ENCODE measurements at places on chromosomes 12 and 14. TPM values are rescaled to one million over a fixed set of nuclear protein-coding genes. Genes with fewer than 3 reads are reported as not detected.
A peak's percentile ranks its signal among the peaks of the same experiment; 100 is the strongest.

- no peak for DNase-seq
Measured at GRCh38 chr14:59591641-59592370, 15.2 kb upstream of the CCDC175 start.

DNA sequence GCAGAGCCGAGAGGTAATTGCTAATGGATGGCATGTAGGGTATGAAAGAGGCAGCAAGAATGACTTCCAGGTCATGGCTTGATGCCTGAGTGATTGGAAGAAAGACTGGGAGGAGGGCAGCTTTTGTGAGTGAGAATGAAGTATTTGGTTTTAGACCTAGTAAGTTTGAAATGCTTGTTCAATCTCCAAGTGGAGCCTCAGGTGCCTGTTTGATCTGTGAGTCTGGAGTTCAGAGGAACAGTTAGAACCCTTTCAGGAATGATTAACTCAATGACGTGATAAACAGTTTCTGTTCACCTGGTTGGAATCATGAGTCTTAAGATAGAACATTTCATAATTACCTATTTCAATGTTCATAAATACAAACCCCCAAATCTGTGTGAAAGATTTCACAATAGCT, 10.4 kb downstream of the KCNJ8 start:
- DNase-seq: no peak

DNA sequence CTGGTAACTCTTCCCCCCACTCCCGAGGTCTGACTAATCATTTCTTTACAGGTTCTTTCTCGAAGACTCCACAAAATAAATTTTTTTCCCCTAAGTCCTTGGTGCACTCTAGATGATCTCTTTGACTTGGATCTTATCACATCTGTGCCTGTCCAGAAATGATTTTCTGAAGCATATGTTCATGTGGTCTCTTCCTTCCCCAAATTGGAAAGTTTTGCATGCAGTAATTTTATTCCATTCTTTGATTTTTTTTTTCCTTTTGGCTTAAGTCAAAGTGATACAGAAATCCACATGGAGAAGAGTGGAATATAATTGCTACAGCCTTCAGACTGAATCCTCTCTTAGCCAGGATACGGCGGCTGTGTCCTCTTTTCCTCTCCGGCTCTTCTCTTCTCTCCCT, 213.3 kb downstream of the BMP4 start:
- no peak for DNase-seq

- DNase-seq: no peak
Measured at GRCh38 chr14:90545966-90546751, 149.3 kb downstream of the CALM1 start.

GRCh38 chr12:49292729-49293055, 2.3 kb upstream of the PRPH start:
- DNase-seq: no peak

DNA sequence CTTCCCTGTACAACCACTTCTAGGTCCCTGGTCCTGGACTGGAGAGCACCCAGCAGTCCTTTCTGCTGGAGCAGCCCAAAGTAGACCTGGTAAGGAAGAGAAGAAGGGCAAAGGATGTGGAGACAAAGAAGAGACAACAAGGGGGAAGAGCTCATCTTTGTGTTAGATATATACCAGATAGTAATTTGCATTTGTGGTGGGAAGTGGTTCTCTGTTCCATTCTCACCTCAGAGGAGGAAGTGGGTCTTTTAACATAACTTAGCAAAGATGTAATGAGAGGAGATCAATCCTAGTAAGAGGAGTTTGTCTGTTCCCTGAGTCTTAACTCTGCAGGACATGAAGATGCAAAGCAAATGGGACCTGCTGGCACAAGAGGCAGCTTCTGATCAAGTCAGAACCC, 8.0 kb downstream of the CCDC198 start:
- no peak for DNase-seq

DNA sequence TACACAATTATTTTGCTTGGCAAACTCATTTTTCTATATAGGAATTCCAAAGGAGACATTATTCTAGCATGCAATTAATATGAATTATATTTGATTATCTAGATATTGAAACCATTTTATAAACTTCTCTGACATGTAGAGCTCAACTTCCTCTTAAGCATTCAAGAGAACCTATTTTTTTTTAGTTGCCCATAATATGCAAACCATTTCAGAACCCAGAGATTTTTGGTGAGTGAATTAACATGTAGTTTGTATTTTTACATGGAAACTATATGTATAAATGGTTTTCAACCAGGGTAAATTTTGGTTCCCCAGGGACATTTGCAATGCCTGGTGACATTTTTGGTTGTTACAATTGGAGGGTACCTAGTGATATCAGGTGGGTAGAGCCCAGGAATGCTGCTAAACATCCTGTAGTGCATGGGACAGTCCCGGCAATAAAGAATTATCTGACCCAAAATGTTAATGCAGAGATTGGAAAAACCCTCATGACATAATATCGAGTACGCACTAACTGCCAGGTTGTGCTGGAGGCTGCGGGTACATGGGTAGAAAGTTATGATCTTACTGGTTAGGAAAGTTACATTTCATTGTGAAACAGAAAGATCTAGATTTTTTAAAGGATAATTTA, 338.9 kb upstream of the GARIN2 start:
- DNase-seq: no peak

The LRRC43 gene
- total RNA-seq: not detected

DNA sequence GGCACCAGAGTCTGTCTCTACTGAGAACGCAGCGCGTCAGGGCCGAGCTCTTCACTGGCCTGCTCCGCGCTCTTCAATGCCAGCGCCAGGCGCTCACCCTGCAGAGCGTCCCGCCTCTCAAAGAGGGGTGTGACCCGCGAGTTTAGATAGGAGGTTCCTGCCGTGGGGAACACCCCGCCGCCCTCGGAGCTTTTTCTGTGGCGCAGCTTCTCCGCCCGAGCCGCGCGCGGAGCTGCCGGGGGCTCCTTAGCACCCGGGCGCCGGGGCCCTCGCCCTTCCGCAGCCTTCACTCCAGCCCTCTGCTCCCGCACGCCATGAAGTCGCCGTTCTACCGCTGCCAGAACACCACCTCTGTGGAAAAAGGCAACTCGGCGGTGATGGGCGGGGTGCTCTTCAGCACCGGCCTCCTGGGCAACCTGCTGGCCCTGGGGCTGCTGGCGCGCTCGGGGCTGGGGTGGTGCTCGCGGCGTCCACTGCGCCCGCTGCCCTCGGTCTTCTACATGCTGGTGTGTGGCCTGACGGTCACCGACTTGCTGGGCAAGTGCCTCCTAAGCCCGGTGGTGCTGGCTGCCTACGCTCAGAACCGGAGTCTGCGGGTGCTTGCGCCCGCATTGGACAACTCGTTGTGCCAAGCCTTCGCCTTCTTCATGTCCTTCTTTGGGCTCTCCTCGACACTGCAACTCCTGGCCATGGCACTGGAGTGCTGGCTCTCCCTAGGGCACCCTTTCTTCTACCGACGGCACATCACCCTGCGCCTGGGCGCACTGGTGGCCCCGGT, at the start of gene PTGDR:
PTGDR (plus strand) TSS at position 198 of the 778 bp plus-strand sequence; CDS start at position 315, 117 bp downstream.
- peak; percentile 43 for DNase-seq

DNA sequence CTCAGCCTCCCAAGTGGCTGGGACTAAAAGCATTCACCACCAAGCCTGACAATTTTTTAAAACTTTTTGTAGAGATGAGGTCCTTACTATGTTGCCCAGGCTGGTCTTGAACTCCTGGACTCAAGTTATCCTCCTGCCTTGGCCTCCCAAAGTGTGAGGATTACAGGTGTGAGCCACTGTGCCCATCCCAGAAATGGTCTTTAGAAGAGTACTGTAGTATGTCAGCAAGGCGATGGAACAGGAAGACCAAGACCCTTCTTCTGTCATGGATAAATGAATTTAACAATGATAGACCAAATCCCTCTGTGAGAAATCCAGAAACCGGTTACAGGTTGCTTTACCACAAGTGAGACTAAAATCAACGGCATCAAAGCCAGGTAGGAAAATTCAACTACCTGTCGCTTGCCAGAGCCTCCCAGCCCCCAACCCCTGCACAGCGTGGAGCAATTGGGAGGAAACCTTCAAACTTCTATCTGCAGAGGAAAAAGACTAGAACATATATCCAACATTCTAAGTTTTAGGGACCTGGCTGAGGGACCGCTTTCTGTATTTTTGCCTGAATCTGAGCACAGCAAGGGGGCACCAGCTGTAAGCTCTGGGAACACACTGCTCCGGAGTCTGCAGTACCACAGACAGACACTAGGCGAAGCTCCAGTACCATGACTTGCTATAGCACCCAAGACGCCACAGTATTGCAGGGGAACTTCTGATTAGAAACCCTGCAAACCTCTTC, 51.3 kb downstream of the CPSF6 start:
- peak; percentile 73 for DNase-seq

DNA sequence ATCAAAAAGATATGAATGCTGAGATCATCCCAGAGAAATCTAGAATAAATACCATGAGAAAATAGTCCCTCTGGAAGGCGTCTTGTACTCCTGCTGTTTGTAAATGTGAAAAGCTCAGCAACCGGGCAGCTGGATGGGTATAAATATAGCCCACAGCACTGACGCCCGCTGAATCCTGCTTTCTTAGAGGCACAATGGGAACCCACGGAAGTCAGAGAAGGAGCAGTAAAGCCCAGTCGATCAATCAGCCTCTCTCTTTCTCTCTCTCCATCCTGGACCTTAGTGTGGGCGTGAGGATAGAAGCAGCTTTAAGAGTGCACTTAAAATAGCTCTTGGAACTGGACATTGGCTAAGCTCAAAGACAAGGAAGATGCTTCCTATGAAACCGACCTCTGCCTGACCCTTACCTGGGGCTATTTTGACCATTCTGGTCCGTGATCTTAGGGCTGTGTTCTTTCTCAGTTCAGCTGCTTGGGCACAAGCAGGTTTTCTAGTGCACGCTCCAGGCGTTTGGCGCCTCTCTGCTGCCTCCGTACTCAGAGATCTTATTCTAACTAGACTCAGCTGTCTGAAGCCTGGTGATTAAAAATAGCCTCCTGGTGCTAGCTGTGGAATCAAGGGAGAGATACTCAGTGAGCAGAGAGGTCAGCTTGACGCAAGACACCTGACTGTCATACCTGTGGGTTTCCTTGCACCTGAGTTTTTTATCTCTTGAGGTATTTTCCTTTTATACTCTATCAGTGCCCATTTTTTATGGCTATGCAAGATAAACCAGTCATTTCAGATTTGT, 144.6 kb downstream of the ETV6 start:
- no peak for DNase-seq

The MPHOSPH9 gene
- total RNA-seq: 81.8 TPM

The SLC6A12 gene
- total RNA-seq: not detected

DNA sequence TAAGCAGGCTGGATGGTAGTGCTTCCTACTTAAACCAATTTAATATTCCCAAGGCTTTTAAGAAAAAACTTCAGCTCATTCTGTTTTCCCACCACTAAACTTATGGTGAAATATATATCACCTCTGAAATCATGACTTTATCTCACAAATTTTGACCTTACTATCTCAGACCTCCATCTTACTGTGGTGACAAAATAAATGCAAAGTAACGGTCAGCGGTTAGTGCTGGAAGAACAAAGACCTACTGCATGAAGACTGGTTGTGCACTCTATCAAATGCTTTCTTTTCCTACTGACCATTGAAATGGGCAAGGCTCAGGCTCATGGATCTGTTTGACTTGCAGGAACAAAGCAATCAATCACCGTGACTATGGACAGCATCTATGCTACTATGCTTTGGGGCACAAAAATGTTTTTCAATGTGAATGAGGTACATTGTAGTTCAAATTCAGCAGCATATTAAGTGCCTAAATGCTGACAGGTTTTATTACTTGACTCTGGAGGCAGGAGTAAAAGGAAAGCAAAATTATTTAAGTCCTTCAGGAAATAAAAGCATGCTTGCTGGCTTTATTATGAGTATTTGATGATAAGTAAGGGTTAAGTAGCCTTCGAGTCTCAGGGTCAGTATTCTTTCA, 43.1 kb upstream of the GTF2A1 start:
- no peak for DNase-seq

DNA sequence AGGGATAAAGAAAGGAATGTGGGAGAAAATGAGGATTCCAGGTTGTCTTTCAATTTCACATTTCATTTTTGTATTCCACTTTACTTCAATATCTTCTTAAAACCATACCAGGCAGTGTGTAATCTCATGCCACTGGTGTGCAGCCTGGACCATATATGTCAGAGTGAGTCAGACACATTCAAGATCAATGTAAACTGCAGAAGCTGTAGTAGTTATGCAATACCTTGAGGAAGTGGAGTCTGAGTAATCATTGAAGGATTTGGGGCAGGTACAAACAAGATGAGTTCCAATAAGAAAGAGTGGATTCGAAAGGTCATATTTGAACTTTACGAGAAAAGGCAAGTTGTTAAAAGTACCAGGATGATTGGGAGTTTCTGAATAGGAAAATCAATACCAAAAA, 14.1 kb downstream of the PLCZ1 start:
- DNase-seq: no peak

DNA sequence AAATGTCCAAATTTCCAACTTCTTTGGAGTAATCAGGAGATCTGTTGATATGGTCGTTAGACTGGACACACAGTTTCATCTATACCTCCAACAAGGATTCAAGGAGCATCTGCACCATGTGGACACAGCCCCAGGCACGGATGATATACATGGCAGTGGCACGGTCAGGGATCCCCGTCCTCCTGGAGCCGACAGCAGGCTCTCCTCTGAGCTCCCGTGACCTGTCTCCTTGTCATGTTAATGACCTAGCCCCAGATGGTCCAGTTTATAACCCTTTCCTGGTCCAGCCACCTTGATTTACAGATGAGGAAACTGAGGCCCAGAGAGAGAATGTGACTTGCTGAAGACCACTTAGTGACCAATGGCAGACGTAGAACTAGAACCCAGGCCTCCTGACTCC, 16.5 kb upstream of the SERPINA4 start:
- no peak for DNase-seq

DNA sequence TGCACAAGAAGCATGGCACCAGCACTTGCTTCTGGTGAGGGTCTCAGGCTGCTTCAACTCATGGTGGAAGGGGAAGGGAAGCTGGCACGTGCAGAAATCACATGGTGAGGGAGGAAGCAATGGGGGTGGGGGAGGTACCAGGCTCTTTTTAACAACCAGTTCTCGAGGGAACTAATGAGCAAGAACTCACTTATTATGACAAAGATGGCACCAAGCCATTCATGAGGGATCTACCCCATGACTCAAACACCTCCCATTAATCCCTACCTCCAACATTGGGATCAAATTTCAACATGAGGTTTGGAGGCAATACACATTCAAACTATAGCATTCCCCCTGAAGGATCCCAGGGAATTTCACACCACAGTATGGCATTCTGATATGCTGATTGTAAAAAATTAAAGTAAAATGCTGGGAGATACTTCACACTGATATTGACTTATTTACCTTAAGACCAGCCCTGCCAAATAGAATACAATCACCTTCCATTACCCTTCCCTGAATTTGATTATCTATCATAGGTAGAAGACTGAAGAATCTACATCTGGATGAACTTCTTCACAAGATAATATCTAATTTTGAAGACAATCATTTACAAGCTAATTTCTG, 201.7 kb upstream of the PLXNC1 start:
- DNase-seq: no peak

The DAO gene
- not detected for total RNA-seq

DNA sequence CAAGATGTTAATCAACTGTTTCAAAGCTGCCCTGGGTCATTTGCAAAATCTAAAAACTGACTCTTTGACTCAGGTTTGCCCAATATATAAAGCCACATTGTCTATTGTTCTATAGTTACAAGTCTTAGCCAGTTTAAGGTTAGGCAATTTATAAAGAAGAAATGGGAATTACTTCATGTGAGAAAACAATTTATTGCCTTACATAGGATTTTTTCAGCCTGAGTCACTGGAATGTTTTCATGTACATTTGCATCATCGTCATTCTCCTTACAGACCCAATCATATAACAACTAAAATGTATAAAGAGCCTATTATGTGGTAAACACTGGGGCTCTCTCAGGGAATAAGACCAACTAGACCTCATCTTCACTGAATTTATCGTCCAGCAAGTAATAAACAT, 100.3 kb upstream of the PLEKHG7 start:
- DNase-seq: no peak

GRCh38 chr12:128365651-128366231, 98.8 kb downstream of the TMEM132C start:
- DNase-seq: no peak

The EML1 gene
- 0.36 TPM for total RNA-seq

Data from activated naive CD8-positive, alpha-beta T cell treated with anti-CD3 and anti-CD28 coated beads for 36 hours (primary cell).